Glutamatergic neuron (in vitro differentiated cells): ENCODE measurements at places on chromosomes 4 and X.

GRCh38 chr4:186760576-186760975 is 36.9 kb upstream of the FAT1 start:
- H3K27me3 ChIP-seq = no peaks in the 10 kb centered on the region
- DNase-seq = no peak
- peaks cover 4% of the 10 kb centered on the region for H3K4me1 ChIP-seq
- H3K27ac ChIP-seq = no peak overlapping the region
- H3K36me3 ChIP-seq = peaks cover 5% of the 10 kb centered on the region
- H3K4me3 ChIP-seq = no peak overlapping the region

- H3K27me3 ChIP-seq = no peaks in the 10 kb centered on the region
- no peak overlapping the region for H3K27ac ChIP-seq
- no peaks in the 10 kb centered on the region for H3K4me1 ChIP-seq
- DNase-seq = no peak
- no peaks in the 10 kb centered on the region for H3K36me3 ChIP-seq
- no peak overlapping the region for H3K4me3 ChIP-seq
These were observed 444.7 kb downstream of the IQCM start for GRCh38 chr4:149370785-149371420.

DNA sequence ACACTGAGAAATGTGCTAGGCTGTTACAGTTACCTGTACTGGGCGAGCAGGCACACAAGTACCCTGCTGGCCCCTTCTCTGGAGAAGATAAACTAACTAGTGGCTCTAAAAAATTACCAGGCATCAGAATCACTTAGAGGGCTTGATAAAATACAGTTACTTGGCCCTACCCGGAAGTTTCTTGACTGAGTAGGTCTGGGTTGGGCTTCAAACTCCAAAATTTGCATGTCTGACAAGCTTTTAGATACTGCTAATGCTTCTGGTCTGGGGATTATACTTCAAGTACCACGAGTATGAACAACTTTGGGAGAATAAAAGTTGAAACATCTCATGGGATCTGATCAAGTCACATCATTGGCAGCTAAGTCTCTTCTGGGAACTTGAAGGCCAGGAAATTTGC is 30.8 kb downstream of the CEP135 start:
- no peak overlapping the region for H3K4me3 ChIP-seq
- H3K4me1 ChIP-seq = no peaks in the 10 kb centered on the region
- H3K36me3 ChIP-seq = no peaks in the 10 kb centered on the region
- DNase-seq = no peak
- no peaks in the 10 kb centered on the region for H3K27me3 ChIP-seq
- H3K27ac ChIP-seq = no peak overlapping the region

DNA sequence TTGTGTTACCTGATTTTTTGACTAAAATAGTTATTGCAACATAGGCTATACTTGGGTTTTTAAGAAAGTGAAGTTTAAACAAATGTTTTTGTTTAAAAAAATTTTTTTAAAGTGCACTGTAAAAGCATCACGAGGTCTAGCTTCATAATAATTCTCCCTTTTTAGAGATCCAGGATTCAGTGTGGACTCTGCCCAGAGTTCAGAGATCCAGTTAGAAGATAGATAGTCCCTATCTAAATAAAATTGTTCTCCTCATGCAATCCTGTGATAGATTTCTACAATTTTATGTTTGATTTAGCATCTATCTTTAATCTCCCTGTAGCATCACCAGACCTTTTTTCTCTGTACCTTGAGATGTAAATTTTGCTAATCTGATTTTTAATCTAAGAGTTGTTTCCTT is 85.5 kb upstream of the HPGD start:
- no peaks in the 10 kb centered on the region for H3K4me1 ChIP-seq
- no peak for DNase-seq
- no peak overlapping the region for H3K27ac ChIP-seq

DNA sequence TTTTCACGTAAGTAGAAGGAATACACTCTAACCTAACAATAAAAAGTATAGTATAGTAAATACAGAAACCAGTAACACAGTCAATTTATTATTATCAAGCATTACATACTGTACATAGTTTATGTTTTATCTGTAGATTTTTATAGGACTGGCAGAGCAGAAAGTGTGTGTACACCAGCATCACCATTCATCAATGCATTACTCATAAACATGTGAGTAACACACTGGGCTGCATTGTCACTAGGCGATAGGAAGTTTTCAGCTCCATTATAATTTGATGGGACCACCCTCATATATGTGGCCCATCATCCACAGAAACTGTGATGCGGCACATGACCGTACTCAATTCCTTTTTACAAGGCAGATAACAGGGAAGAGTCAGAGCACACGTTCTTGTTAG is 137.8 kb upstream of the RBPJ start:
- no peak overlapping the region for H3K27ac ChIP-seq
- no peaks in the 10 kb centered on the region for H3K4me1 ChIP-seq
- H3K36me3 ChIP-seq = no peaks in the 10 kb centered on the region
- peaks cover 5% of the 10 kb centered on the region for H3K27me3 ChIP-seq
- H3K4me3 ChIP-seq = no peak overlapping the region

DNA sequence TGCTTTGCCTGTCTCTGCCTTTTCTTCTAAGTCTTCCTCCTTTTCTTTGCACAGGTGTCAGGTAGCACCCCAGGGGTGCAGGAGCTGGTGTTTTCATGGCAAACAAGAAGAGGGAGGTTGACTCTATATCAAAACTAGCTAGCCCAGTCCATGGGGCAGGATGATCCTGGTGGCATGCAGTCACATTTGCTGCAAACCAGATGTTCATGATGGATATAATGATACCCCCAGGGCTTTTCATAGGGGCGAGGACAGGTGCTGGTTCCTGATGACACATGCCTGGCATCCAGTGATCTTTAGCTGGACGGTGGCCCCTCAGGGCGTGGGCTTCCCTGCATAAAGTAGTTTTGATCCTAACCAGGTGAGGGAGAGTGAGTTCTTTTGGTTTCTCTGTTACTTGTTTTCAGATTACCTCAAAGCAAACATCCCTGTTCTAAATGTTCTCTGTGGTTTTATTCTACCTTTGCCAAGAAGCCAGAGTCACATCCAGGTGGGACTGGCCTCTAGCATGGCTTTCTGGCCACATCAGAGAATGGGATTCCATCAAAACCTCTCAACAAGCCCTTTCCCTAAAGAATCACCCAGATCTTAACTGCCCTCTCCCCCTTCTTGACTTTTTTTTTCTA is 11.2 kb upstream of the UBA6 start:
- H3K27ac ChIP-seq = no peak overlapping the region
- no peaks in the 10 kb centered on the region for H3K36me3 ChIP-seq
- DNase-seq = no peak

- peaks cover 4% of the 10 kb centered on the region for H3K36me3 ChIP-seq
- no peak overlapping the region for H3K4me3 ChIP-seq
- H3K27ac ChIP-seq = no peak overlapping the region
- H3K27me3 ChIP-seq = no peaks in the 10 kb centered on the region
These were observed 831.9 kb downstream of the TRIML1 start for GRCh38 chr4:188971125-188971524.

DNA sequence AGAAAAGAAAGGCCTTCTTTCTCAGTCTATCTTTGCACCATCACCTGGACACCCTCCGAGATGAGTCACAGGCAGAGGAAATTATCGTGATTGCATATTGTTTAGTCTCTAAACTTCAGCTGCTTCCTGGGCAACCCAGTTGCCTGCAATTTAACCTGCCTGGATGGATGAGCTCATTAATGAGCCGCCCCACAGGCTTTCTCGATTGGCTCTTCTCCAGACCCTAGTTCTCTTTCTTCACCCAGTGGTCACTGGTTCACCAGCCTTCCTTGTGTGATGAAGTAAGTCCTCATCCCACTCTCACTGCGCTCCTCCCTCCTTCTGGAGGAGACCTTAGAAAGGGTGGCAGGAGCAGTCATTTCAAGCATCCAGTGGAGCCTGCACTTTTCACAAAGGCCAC is 94.4 kb downstream of the SOWAHB start:
- DNase-seq = no peak
- H3K27ac ChIP-seq = no peak overlapping the region
- peaks cover 22% of the 10 kb centered on the region for H3K36me3 ChIP-seq
- H3K4me3 ChIP-seq = no peak overlapping the region

DNA sequence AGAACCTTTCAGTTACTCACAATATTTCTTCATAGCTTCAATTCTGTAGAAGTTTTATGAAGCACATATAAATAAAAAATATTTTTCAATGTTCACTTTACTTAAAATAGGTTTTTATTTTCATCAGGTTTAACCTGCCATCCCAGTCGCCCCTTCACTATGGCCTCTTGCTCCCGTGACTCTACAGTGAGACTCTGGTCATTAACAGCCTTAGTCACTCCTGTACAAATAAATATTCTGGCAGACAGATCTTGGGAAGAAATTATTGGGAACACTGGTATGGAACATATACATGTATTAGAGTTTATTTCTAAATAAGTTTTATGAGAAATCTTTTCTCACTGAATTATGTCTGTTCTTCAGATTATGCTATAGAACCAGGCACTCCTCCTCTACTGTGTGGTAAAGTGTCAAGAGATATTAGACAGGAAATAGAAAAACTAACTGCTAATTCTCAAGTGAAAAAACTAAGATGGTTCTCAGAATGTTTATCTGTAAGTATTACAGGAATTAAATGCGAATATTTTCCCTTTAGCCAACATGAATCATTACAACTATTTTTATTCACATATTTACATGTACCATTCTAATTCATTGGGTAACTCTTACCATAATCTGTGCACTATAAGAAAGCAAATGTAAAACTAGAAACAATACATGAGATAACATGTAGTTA is 45.6 kb downstream of the SPATA4 start:
- no peaks in the 10 kb centered on the region for H3K4me1 ChIP-seq
- no peaks in the 10 kb centered on the region for H3K27me3 ChIP-seq
- no peaks in the 10 kb centered on the region for H3K36me3 ChIP-seq
- no peak overlapping the region for H3K4me3 ChIP-seq
- DNase-seq = no peak
- no peak overlapping the region for H3K27ac ChIP-seq

DNA sequence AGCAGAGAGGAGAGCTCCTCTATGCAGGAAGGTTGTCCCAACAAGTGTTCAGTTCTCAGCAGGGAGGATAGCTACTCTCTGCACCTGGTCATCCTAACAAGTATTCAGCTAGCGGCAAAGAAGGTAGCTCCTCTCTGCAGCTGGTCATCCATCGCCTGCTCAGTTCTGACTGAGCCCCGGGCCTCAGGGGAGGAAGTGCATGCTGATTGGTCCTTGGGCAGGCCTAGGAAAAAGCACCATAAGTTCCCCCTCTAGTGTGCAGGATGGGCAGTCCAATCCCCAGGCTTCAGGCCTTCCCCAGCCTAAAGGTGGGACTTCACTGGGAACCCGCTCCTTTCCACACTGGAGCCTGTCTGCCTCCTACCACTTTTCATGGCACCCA is 4.4 kb upstream of the FBXW7 start:
- DNase-seq = no peak
- H3K27ac ChIP-seq = no peak overlapping the region
- no peak overlapping the region for H3K4me3 ChIP-seq
- H3K36me3 ChIP-seq = no peaks in the 10 kb centered on the region

DNA sequence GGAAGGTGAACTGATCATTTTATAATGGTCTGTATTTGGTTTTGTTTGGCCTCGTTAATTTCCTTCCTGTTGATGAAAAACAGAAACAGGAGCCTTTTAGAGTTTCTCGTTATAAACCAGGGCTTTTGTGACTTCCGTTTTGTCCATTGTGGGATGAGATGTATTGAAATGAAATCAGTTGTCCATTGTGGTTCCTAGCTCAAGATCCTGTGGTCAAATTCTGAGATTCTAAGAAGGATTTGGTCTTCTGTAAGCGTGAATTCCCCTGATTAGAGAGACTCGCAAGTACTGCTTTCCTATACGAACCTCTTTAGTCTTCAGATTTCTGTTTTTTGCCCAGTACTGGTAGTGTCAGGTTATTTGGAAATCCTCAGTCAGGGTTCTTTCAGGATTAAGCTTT is 101.7 kb downstream of the RAPGEF2 start:
- H3K4me1 ChIP-seq = peaks cover 24% of the 10 kb centered on the region
- H3K4me3 ChIP-seq = no peak overlapping the region
- peaks cover 4% of the 10 kb centered on the region for H3K27me3 ChIP-seq
- no peaks in the 10 kb centered on the region for H3K36me3 ChIP-seq
- H3K27ac ChIP-seq = no peak overlapping the region

- no peak overlapping the region for H3K4me3 ChIP-seq
- H3K36me3 ChIP-seq = no peaks in the 10 kb centered on the region
- no peak overlapping the region for H3K27ac ChIP-seq
- H3K27me3 ChIP-seq = no peaks in the 10 kb centered on the region
These were observed 429.6 kb downstream of the RAB28 start for GRCh38 chr4:13054420-13054970.

GRCh38 chr4:186554914-186555827 is at the start of gene MTNR1A:
TSS of gene MTNR1A (minus strand) at chr4:186555567. CDS start at chr4:186555365, 202 bp downstream.
- H3K27me3 ChIP-seq = peaks cover 8% of the 10 kb centered on the region
- peaks cover 17% of the 10 kb centered on the region for H3K4me1 ChIP-seq
- H3K36me3 ChIP-seq = no peaks in the 10 kb centered on the region

DNA sequence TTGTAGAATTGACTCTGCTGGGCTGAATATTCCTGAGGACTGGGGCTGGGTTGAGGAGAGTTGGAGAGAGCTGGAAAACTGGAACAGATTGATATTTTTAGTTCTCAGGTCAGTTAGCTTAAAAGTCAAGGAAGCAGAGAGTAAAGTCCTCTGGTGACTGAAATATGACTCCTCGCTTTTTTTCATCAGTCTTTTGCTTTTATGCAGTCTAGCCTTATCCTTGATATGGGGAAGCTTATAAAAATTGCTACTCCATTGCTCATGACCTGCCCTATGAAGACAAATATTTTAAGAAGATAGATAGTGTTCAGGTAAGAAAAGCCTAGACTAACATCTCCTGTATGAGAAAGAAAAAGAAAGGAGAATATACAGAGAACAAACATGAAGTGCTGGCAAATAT is 152.7 kb downstream of the C4orf33 start:
- no peaks in the 10 kb centered on the region for H3K4me1 ChIP-seq
- H3K27ac ChIP-seq = no peak overlapping the region
- no peak for DNase-seq
- no peak overlapping the region for H3K4me3 ChIP-seq
- H3K27me3 ChIP-seq = no peaks in the 10 kb centered on the region
- H3K36me3 ChIP-seq = no peaks in the 10 kb centered on the region

DNA sequence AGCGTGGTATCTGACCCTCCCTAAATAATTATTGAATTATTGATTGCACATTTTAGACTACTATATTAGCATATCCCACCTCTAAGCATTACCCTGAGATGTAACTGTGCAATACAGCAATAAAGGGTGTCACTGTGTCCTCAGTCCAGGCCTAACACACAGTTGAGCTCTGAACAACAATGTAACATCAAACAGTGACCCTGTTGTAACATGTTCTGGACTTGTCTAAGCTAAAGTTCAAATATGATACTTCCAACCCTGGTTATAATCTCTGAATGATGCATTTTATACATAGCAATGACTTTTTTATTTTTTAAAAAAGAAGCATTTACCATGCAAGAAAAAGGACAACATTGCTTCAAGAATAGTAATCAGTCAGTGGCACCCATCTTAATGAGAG is 61.6 kb upstream of the DMD start:
- no peaks in the 10 kb centered on the region for H3K36me3 ChIP-seq
- H3K4me1 ChIP-seq = no peaks in the 10 kb centered on the region
- no peak for DNase-seq
- H3K4me3 ChIP-seq = no peak overlapping the region
- no peaks in the 10 kb centered on the region for H3K27me3 ChIP-seq

- H3K4me1 ChIP-seq = no peaks in the 10 kb centered on the region
- DNase-seq = no peak
- no peak overlapping the region for H3K4me3 ChIP-seq
- no peaks in the 10 kb centered on the region for H3K27me3 ChIP-seq
These were observed 30.0 kb downstream of the BBS12 start for GRCh38 chr4:122762520-122762919.
